Mesothelial cell of epicardium (in vitro differentiated cells): ENCODE measurements at places on chromosomes 3 and 15.

GRCh38 chr3:126147147-126147931, 33.0 kb downstream of the ALDH1L1 start:
- H3K27me3 ChIP-seq: peaks cover 34% of the 10 kb centered on the region
- H3K4me1 ChIP-seq: no peaks in the 10 kb centered on the region
- no peaks in the 10 kb centered on the region for H3K36me3 ChIP-seq
- DNase-seq: no peak
- no peak overlapping the region for H3K27ac ChIP-seq

DNA sequence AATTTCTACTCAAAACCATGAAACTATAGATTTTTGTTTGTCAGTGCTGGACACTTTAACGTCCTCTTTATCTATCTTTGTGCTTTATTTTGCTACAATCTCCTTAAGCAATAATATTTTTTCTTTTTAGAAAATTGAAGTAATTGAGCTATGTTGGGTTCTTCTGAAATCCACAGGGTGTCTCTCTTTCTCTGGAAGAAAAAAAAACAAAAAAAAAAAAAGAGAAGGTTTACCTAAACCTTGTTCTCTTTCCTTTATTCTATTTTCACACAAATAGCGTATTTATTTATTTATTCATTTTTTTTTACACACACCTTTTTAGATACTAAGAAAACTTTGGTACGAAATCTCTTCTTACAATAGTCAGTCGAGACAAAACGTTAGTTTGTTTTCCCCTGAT, 601.0 kb downstream of the EDEM1 start:
- no peak for DNase-seq
- H3K27ac ChIP-seq: no peak overlapping the region
- H3K4me1 ChIP-seq: peaks cover 8% of the 10 kb centered on the region
- H3K36me3 ChIP-seq: no peaks in the 10 kb centered on the region
- H3K27me3 ChIP-seq: peaks cover 1% of the 10 kb centered on the region
- H3K4me3 ChIP-seq: no peak overlapping the region

DNA sequence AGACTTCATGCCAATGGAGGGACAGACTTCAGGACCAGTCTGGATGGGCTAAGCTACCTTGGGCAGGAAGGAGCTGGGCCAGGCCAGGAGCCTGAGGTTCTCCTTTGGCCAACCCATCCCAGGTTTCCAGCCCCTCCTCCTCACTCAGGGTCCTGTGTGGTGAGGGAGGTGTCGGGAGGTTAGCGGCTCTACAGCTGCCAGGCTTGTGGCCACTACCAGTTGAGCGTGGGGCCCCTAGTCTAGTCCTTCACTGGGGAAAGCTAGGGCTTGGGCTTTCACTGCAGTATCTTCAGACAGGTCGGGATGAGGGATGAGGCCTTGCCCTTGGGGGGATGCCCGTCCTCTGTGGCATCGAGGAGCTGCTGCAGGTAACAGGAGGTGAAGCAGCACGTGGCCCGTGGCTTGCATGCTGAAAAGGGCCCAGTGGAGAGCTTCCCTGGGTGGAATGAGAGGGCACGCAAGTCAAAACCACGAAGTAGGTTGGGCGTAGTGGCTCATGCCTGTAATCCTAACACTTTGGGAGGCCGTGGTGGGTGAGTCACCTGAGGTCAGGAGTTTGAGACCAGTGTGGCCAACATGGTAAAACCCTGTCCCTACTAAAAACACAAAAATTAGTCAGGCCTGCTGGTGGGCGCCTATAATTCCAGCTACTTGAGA, 8.5 kb upstream of the FANCD2 start:
- H3K4me3 ChIP-seq: no peak overlapping the region
- peaks cover 7% of the 10 kb centered on the region for H3K4me1 ChIP-seq
- no peak overlapping the region for H3K27ac ChIP-seq
- no peak for DNase-seq
- no peaks in the 10 kb centered on the region for H3K27me3 ChIP-seq
- H3K36me3 ChIP-seq: peaks cover 8% of the 10 kb centered on the region

DNA sequence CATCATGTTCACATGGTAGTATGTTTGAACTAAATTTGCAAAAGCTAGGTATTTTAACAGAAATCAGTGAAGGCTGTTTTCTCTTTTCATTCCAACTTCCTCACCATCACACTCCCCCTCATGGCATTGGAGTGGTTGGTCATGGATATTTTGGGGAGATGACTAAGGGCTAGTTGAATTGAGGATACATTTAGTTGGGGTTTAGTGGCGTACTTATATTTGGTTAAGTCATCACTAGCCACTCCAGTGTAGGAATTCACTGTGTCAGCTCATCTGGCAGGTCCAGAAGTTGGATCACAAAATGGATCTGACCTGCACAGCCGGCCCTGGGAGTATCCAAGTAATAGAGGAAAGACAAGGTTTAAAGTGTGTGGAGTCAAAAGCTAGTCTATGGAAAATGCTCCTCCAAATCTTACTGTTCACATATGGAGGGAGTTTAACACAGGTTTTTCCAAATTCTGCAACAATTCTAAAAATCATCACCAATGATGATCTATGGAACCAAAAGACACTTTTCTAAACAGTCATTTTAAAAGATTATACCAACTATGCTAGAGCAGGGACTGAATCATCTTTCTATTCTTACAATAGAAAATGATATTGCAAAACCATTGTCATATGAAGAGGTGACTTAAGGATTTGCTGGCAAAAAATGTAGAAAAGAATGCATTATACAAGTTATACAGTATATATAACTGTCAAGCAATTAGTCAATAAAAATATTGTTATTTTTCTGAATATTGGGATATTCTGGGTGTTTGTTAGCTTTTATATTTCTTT, 247.8 kb upstream of the PEX5L start:
- DNase-seq: no peak
- H3K4me3 ChIP-seq: no peak overlapping the region
- peaks cover 17% of the 10 kb centered on the region for H3K27me3 ChIP-seq
- H3K36me3 ChIP-seq: no peaks in the 10 kb centered on the region
- H3K4me1 ChIP-seq: no peaks in the 10 kb centered on the region
- H3K27ac ChIP-seq: no peak overlapping the region

- DNase-seq: no peak
- no peak overlapping the region for H3K4me3 ChIP-seq
- peaks cover 12% of the 10 kb centered on the region for H3K36me3 ChIP-seq
- no peak overlapping the region for H3K27ac ChIP-seq
- H3K27me3 ChIP-seq: no peaks in the 10 kb centered on the region
- peaks cover 2% of the 10 kb centered on the region for H3K4me1 ChIP-seq
Measured at GRCh38 chr3:32880225-32880624, 62.4 kb downstream of the TRIM71 start.

DNA sequence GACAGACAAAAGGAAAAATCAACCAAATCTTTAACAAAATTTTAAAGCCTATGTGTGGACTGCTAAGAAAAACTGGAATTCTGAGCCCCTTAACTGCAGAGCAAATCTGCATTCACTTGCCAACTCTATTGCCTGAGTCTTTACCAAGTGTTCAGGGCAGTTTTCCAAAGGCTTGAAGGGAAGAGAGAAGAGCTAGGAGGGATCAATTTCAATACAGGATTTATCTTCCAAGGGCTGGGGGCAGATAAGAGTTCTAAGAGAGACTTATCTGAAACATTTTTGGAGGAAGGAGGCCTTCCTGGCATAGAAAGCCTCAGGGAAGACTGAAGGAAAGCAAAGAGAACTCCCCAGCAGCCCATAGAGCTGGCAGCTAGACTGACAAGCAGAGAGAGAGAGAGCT, 31.4 kb upstream of the LSAMP start:
- no peak overlapping the region for H3K27ac ChIP-seq
- no peaks in the 10 kb centered on the region for H3K4me1 ChIP-seq
- H3K36me3 ChIP-seq: no peaks in the 10 kb centered on the region
- H3K4me3 ChIP-seq: no peak overlapping the region
- no peaks in the 10 kb centered on the region for H3K27me3 ChIP-seq

GRCh38 chr15:95715116-95715903, 615.2 kb upstream of the NR2F2 start:
- H3K36me3 ChIP-seq: no peaks in the 10 kb centered on the region
- no peak overlapping the region for H3K27ac ChIP-seq
- DNase-seq: no peak
- H3K4me1 ChIP-seq: peaks cover 26% of the 10 kb centered on the region
- no peaks in the 10 kb centered on the region for H3K27me3 ChIP-seq
- no peak overlapping the region for H3K4me3 ChIP-seq

- DNase-seq: no peak
- no peaks in the 10 kb centered on the region for H3K36me3 ChIP-seq
- no peak overlapping the region for H3K4me3 ChIP-seq
- H3K27me3 ChIP-seq: peaks cover 76% of the 10 kb centered on the region
- H3K4me1 ChIP-seq: peaks cover 13% of the 10 kb centered on the region
- no peak overlapping the region for H3K27ac ChIP-seq
Measured at GRCh38 chr15:74264081-74264501, 28.0 kb downstream of the CCDC33 start.

GRCh38 chr3:46895204-46895660, 17.7 kb downstream of the PTH1R start:
- no peak overlapping the region for H3K4me3 ChIP-seq
- H3K27ac ChIP-seq: no peak overlapping the region
- DNase-seq: peak; percentile 65
- peaks cover 28% of the 10 kb centered on the region for H3K27me3 ChIP-seq
- no peaks in the 10 kb centered on the region for H3K36me3 ChIP-seq

DNA sequence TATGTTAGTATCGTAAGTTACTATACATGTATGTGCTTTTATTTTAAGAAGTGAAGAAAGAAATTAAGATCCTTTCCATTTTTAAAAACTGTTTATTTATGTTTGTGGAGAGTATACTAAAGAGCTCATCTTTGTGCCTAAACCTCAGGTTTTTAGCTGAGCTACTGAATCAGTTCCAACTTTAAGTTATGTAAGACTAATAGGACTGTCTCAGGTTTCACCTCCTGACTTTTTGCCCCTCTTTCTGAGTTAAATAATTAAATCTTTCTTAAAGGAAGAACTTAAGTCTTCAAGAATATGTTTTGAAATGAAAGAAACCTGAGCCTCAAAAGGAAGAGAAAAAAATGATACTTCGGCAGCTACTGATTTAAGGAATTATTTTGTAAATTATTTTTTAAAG, 2.6 kb downstream of the SLMAP start:
- H3K4me3 ChIP-seq: peak overlapping the region; percentile 97
- peaks cover 7% of the 10 kb centered on the region for H3K36me3 ChIP-seq
- DNase-seq: no peak
- H3K27ac ChIP-seq: peak overlapping the region; percentile 79
- H3K4me1 ChIP-seq: peaks cover 46% of the 10 kb centered on the region
- H3K27me3 ChIP-seq: no peaks in the 10 kb centered on the region

DNA sequence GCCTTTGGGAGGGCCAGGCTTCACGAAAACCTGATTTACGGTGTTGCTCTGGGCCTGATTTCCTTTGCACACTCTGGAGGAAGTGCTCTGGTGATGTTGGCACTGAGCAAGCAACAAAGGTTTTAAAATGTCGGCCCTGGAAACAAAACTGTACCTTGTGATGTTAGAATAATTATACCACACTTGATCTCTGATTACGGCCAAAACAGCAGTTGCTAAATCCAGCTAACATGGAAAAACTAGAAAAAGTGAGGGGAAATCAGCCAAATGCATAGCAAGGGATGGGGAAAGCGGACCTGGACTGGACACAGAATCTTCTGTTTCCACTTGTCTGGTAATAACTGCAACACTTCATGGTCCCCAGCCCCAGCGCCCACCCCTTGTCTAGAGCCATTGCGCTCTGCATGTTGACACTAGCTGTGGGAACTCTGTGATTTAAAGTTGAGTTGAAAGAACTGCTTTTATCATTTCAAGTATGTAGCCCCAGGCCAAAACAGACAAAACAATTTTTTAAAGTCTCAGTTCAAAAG, 120.1 kb downstream of the VGLL4 start:
- H3K27ac ChIP-seq: peak overlapping the region; percentile 95
- peaks cover 8% of the 10 kb centered on the region for H3K36me3 ChIP-seq
- H3K4me1 ChIP-seq: peaks cover 33% of the 10 kb centered on the region
- no peaks in the 10 kb centered on the region for H3K27me3 ChIP-seq

- DNase-seq: no peak
- peaks cover 10% of the 10 kb centered on the region for H3K4me1 ChIP-seq
- no peaks in the 10 kb centered on the region for H3K27me3 ChIP-seq
- H3K36me3 ChIP-seq: peaks cover 7% of the 10 kb centered on the region
Measured at GRCh38 chr3:102034639-102035451, 185.5 kb downstream of the NFKBIZ start.

GRCh38 chr3:53102601-53103147, 27.6 kb downstream of the RFT1 start:
- no peak for DNase-seq
- H3K27ac ChIP-seq: no peak overlapping the region
- peaks cover 29% of the 10 kb centered on the region for H3K36me3 ChIP-seq

- peaks cover 21% of the 10 kb centered on the region for H3K4me1 ChIP-seq
- peaks cover 11% of the 10 kb centered on the region for H3K36me3 ChIP-seq
- no peak overlapping the region for H3K27ac ChIP-seq
- H3K4me3 ChIP-seq: no peak overlapping the region
- no peak for DNase-seq
Measured at GRCh38 chr15:64251658-64252057, 88.8 kb upstream of the PPIB start.

GRCh38 chr15:66619152-66619903, 53.5 kb upstream of the LCTL start:
- peak; percentile 88 for DNase-seq
- H3K27ac ChIP-seq: peak overlapping the region; percentile 83
- H3K36me3 ChIP-seq: no peaks in the 10 kb centered on the region
- H3K4me1 ChIP-seq: peaks cover 64% of the 10 kb centered on the region
- H3K27me3 ChIP-seq: no peaks in the 10 kb centered on the region
- no peak overlapping the region for H3K4me3 ChIP-seq

DNA sequence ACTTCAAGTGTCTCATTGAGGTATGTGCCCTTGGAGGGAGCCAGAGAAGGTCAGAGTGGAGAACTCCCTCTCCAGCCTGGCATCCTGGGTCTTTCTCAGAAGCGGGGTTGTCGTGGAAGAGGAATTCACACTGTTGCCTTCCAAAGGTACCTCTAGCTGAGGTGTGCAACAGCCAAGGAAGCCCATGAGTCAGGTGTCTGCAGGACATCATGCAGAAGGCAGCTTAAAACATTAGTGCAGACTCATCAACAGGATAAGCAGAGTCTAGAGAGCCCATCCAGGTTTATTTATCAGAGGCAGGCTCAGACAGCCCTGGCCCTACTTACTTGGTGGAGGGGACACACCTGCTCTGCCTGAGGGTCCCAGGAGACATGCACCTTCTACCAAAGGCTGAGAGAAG, 95.6 kb upstream of the TPM1 start:
- peaks cover 11% of the 10 kb centered on the region for H3K4me1 ChIP-seq
- H3K36me3 ChIP-seq: no peaks in the 10 kb centered on the region
- H3K4me3 ChIP-seq: no peak overlapping the region
- peaks cover 14% of the 10 kb centered on the region for H3K27me3 ChIP-seq
- no peak overlapping the region for H3K27ac ChIP-seq

GRCh38 chr3:179391906-179392305, 44.4 kb downstream of the MFN1 start:
- DNase-seq: no peak
- no peaks in the 10 kb centered on the region for H3K4me1 ChIP-seq
- no peak overlapping the region for H3K4me3 ChIP-seq
- no peaks in the 10 kb centered on the region for H3K27me3 ChIP-seq

GRCh38 chr15:50819344-50819743, 53.8 kb upstream of the SPPL2A start:
- no peak for DNase-seq
- H3K4me3 ChIP-seq: no peak overlapping the region
- no peaks in the 10 kb centered on the region for H3K27me3 ChIP-seq
- H3K36me3 ChIP-seq: no peaks in the 10 kb centered on the region
- peaks cover 23% of the 10 kb centered on the region for H3K4me1 ChIP-seq
- H3K27ac ChIP-seq: peak overlapping the region; percentile 43
